AG10803 (cell line): ENCODE measurements at places on chromosomes 11 and 22.

DNA sequence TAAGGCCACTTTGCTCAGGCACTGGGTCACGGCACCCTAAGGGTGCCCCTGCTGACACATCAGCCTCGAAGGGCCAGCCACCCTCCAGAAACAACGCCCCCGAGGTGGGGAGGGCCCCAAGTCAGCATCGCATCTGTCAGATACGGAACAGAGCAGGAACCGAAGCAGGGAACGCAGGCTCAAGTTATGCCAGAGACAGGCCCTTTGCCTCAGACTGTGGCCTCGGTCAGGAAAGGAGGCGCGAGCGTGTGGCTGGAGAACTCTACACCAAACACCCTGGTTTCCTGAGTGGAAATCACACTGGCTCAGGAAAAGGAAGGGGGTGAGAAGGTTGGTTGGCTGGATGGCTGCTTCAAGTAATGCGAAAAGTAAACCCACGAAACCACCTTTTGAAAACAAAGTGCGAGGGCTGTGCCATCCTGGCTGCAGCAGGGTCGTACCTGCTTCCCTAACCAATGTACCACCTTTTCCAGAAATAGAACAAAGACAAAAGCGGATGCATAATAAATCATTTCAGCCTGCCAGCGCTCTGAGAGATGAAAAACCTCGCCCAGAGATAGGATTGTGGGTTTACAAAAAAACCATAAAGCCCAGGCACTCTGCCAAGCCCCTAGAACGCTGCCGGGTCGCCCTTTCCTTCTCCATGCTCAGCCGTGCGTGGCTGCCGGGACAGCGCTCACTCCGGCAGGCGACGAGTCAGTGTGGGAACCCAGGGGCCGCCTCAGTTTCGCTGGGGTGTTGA, 38.6 kb downstream of the TRMU start:
- DNase-seq, result no peak

DNA sequence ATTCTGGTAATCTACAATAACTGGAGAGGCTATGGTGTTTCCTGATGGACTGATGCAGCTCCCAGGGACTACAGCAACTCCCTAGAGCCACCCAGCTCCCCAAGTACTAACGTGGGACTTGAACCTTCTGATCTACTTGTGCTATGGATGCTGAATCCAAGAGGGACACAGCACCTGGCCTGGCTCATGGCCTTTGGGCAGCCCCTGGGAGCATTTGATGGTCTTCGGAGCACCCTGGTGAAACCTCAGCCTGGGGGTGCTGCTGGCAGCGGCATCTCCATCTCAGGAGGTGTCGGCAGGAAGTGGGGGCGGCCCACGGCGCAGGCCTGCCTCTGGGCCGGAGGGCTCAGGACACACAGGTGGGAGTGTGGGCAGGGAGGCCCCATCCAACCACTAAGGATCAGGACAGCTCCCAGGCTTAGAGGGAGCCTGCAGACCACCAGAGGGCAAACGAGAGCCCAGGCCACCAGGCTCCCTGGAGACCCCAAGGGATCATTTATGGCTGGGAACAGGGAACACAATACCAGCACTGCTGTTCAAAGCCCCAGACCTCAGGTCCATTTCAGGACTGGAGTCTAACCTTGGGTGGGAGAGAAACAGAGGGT, 8.7 kb downstream of the EHD1 start:
- no peak for DNase-seq

GRCh38 chr11:23932485-23932898, 564.4 kb upstream of the LUZP2 start:
- no peak for DNase-seq

GRCh38 chr22:21020802-21021429, 6.0 kb downstream of the P2RX6 start:
- DNase-seq, result no peak

DNA sequence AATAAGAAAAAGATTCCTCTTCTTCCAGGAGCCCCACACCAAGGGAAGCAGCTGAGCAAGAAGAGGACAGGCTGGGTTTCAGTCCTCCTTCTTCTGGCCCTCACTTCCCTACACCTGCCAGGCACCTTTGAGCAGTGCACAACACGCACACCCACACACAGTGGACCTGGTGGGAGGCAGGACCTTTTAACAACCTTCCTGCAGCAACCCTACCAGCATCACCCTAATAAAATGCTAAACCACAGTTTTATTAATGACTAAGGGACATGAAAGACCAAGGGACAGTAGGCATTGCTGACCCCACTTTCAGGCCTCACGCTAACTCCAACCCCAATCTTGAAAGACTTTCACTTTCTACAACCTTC, 12.2 kb downstream of the ARAP1 start:
- DNase-seq, result no peak

DNA sequence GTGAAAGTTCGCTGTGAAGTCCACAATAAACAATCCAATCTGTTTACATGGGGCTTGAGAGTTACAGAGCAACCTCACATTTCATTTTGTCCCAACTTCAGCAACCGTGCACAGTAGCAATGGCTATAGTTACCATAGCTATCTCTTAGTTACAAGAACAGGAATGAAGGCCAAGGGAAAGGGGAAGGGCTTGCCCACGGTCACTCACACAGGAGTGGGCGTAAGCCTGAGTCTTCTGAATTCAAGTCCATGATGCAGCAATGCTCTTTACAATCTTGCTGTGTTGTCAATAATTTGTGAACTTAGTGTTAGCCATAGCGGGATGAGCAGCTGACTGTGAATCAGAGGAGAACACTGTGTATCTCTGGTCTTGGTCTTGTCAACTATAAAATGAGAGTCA, 102.9 kb downstream of the ADAMTS15 start:
- DNase-seq, result no peak

DNA sequence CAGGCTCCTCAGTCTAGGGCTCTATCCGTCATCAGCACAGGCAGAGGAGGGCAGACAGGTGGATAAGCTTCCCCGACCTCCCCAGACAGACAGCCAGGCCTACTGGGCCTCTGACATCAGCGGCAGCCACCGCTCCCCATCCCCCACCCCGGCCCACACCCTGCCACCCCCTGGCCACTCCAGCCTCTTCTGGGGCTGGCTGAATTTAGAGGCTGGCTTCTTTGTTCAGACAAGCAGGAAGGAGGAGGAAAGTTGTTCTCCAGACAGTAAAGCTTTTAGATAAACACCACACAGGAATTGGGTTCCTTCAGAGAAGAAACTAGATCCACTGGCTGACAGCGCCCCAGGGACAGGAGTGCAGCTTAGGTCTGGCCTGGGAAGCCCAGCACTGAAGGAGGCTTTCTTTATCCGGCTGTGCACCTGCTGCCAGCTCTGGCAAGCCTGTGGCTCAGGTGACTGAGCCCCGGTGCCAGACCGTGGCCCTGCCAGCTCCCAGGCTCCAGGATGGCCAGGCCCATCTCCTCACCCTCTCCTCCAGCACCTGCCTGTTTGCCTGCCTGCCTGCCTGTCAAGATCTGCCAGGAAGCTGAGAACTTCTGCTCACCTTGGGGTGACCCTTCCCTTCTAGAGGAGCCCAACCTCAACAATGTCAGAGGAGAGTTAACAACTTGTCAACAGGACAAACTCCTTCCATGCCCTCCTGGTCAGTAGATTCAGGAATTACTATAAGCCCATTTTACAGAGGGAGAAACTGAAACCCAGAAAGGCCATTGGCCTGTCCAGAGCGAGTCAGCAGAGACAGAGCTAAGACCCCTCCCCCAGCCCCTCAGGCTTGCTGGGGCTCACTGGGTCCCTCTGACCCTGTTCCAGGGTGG, 44.0 kb upstream of the KLHL35 start:
- DNase-seq, result no peak
